AG09309 (cell line): ENCODE measurements at places on chromosomes 2 and 18.

DNA sequence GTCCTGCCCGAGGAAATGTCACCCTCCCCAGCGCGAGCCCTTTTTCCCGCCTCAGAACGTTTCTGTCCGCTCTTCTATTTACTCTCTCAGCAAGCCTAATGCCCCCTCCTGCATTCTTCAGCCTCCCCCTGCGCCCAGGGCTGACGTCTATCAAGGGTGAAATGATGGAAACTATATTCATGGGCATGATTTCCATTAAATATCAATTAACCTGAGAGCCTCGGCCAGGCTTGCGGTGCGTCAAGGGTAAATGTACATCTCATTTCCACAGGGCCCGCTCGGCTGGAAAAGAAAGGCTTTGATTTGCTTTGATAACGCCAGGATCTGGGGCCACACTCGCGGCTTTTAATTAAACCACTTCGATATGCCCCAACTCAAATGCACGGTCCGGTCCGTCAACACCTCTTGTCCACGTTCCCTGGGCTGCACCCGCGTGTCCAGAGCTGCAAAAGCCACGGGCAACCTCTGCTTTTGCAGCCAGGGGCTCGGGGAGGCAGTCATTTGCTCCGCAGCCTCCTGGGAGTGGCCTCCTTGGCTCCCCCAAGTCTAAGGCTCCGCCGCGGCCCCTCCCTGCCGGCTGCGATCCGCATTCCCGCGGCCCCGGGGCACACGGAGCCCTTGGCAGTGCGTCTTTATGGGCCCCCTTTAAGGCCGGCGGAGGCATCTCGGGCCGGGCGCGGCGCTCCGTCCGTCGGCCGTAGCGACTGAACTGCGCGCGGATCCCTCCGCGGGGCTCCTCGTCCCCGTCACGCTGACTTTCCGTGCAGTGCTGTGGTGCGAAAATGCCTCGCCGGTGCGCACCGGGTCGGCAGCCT, at the start of gene HOXD8:
Gene HOXD8 (plus strand): TSS at position 724 of the 815 bp plus-strand sequence. CDS start 662 bp downstream, outside the sequence.
- DNase-seq: no peak

- DNase-seq: no peak
These were observed 7.7 kb downstream of the KIF1A start for GRCh38 chr2:240812301-240812680.

DNA sequence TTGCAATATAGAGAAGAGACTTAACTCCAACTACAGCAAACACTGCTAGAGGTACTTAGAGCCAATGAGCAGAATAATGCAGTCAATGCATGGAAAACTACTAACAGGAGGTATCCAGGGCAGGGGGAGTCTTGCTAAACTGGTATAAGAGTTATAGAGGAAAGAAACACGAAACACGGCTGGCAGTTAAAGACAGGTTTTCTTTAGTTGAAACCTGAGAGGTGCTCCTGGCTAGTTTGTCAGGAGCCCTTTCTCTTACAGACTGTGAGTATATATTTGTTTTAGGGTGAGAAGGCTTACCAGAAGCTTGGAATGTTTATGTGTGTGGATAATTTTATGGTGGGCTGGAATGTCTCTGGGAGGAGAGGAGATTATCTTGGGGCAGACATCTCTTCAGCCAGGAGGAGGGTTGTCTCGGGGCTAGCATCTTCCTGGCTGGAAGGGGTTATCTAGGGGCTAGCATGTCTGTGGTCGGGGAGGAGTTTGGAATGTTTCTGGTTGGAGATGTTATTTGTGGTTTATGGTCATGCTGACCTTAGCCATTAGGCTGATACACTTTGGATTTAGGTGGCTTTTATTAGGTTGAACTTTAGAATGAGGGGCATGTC, 1048.8 kb downstream of the DPP10 start:
- no peak for DNase-seq

- DNase-seq: peak; percentile 16
These were observed 19.2 kb downstream of the DAW1 start for GRCh38 chr2:227890495-227891079.

GRCh38 chr2:158731386-158731785, 63.7 kb upstream of the DAPL1 start:
- no peak for DNase-seq

DNA sequence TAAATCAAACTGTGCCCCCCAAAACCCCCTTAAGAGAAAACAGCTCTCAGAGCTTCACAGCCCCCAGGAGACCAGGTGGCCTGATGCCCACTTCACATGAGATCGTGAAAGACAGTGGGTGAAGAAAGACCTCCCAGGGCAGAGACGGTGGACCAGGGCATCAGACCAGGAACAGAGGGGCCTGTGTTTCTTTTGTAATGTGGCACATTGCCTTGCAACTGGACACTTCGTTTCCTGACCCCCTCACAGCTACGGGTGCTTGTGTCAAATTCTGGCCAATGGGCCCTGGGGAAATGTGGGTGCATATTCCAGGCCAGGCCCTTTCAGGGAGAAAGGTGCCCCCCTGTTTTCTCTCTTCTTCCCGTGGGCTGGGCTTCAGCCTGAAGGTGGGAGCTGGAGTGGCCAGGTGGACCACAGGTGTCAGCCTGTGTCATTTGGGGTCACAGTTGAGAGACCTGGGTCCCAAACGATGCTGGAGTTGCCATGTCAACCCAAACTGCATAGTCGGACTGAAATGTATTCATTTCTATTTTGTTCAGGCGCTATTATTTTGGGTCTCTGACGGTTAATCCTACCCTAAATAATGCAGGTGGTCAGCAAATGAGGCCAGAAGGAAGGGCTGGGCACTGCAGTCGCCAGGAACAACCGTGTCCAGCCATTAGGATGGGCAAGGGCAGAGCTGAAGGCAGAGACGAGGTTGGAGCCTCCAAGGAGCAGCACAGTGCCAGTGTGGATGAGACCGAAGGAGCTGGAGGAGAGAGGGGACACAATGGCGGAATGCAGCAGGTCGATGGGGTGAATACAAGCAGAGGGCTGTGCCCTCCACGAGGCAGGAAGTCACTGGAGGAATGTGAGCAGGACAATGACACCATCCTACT, 338.2 kb downstream of the EIPR1 start:
- no peak for DNase-seq

DNA sequence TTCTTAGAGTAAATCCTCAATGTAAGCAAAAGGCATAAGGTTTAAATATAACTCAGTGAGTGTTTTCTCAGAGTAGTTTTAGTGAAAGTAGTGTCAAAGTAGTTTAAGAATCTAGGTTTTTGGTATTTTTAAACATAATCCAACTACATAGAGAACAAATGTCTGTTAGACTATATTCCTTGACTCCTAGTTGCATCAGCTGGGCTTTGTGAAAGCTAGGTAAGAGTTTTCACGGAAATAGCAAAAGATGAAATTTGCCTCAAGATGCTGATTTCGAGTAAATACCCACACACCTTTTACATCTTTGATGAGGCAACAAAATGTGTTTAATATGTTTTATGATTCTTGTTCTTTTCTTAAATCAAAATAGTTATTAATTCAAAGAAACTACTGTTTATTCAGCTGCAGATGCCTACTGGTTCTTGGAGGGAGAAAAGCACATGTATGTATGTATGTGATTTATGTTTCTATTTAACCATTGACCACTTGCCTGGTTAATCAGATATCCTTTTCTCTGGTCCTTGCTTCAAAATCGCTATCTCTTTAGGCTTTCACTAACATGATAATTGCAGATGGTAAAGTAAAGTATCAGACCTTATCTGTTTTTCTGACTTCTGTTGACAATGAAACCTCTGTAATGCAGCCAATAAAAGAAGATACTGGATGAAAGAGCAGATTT, 117.4 kb upstream of the NOSTRIN start:
- no peak for DNase-seq

DNA sequence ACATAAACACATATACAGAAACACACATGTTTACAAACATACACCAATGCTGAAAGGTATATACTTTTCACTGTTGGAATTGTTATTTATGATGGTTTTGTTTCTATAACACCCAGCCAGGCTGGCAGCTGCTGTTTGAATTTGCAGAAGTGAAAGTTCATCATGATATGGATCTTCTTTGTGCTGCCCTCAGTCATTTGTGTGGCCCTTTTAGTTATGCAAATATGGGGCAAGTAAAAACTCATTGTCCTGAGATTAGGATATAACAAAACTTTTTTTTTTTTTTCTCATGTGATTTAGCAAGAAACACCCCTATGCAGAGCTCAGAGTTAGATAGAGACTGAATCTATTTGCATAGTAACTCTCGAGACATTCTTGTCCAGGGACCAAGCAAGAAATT, 714.1 kb downstream of the KCNJ3 start:
- DNase-seq: no peak

GRCh38 chr2:191556463-191556862, 121.5 kb upstream of the NABP1 start:
- no peak for DNase-seq

DNA sequence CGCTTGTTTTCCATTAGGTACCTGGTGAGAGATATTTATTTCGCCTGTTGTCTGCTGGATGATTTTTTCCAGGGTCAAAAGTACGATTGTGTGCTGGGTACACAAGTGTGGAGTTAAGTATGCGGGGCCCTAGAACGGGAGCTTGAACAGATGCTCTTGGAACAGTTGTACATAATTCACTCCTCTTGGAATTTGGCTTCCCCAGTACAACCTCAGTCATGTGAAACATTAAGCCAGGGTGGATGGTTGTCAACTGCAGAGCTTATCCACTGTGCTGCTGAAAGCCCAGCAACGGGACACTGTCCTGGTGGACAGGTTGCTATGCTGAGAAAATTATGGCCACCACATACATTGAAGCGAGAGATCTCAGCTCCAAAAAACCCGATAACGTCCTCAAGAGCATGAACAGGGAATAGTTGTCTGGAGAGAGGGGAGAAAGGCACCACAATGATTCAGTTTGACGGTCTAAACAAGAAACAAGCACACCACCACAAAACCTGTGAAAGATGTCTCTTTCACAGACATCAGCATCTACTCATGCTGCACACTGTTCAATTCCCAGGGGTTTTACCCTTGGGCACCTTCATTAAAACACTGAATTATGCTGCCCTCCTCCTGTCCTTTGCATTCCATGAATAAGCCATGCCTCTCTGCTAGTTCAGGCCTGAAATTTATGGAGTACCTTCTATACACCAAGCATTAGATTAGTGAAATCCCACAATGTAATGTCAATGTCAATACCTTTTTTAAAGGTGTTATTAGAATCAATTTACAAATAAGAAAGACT, 176.8 kb upstream of the TRIB2 start:
- no peak for DNase-seq

GRCh38 chr2:166924967-166925366, 36.7 kb downstream of the XIRP2 start:
- no peak for DNase-seq

- peak; percentile 66 for DNase-seq
These were observed 93.4 kb upstream of the MAP4K3 start for GRCh38 chr2:39530411-39530866.

DNA sequence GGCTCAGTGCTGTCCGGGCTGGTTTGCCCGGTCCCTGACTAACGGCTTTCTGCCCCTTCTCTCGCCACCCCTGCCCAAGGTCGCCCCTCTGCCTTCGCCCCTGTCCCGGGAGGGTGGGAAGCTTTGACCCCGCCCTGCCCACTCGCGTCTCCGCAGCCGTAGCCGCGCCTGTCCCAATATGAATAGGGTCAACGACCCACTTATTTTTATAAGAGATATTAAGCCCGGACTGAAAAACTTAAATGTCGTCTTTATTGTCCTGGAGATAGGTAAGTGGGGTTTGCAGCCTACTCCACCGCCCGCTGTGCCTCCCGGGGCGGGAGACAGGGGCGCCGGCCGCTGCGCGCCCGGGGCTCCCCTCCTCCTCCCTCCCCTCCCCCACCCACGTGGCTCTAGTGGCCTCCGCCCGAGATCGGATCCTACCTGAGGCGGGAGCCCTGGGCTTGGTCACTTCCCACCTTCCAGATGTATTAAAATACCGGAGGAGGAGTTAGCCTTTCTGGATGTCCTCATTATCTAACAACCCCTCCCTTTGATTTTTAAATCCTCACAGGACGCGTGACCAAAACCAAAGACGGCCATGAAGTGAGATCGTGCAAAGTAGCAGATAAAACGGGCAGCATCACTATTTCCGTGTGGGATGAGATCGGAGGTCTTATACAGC, 633 bp downstream of the NABP1 start:
- DNase-seq: no peak

- no peak for DNase-seq
These were observed 27.2 kb upstream of the FAM136A start for GRCh38 chr2:70328921-70329561.

GRCh38 chr2:58539973-58540372, 298.8 kb upstream of the FANCL start:
- DNase-seq: no peak

- DNase-seq: no peak
These were observed 253.1 kb upstream of the PXDN start for GRCh38 chr2:1997409-1997808.

GRCh38 chr2:33909945-33910695, 311.0 kb upstream of the FAM98A start:
- DNase-seq: no peak

DNA sequence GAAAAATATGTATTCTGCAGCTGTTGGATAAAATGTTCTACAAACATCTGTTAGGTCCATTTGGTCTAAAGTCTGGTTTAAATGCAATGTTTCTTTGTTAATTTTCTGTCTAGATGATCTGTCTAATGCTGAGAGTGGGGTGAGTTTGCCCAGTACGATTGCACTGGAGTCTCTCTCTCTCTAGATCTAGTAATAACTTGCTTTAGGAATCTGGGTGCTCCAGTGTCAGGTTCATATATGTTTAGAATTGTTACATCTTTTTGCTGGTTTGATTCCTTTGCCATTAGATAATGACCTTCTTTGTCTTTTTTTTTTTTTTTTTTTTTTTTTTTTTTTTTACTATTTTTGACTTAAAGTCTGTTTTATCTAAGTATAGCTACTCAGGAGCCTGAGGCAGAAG, 10.4 kb downstream of the GCC2 start:
- no peak for DNase-seq

DNA sequence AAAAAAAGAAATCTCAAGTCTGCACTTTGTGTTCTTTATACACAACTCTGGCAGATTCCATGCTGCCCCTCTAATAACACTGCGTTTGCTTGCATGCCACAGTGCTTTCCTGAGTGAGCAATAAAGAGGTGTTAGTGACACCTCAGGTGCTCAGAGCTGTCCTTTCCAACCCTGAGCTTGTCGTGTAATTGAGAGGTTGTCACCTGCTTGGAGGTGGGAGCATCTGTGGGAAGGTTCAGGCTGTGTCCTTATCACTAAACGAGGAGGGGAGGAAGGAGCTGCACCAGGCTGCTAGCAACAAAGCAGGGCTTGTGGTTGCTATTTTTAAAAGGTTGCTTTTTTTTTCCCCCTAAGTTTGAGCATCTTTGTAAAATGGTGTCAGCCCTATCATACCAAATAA, 31.9 kb downstream of the APCDD1 start:
- DNase-seq: no peak

DNA sequence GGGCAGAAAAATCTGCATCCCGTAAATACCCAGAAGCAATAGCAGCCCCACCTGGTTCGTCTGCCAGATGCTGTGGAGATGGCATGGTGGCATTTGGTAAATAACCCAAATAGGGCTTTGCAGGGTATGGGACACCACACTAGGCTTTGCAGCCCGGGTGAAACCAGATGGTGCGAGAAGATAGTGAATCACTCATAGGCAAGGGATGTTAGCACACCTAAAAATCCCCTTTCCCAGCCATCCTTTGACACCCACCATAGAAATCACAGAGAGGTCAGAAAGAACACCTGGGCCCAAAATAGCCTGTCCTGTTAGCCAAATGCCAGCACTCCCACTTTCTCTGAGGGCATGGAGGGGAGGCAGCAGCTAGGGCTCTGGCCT, 47.6 kb downstream of the BCL11A start:
- no peak for DNase-seq
